GM10248 (cell line): ENCODE measurements at places on chromosomes 1 and 21.

- no peak for DNase-seq
Observed at GRCh38 chr1:227357927-227358302, 39.6 kb upstream of the CDC42BPA start.

DNA sequence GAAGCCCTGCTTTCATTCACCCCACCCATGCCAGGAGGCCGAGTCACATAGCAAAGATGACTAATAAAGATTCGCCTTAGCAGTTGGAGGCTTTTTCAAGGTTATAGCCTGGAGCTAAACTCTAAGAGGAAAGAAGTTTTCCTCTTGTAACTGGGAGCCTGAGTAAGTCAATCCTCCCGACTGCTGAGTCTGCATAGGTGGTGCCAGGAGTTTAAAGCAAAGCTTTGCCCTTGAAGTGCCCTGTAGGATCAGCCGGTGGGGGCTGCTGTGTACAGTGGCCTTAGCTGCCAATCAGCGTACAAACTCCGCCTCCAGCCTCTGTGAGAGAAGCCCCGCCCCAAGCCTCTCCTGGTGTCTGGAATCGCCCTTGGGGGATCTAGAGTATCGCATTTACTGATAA, 147.5 kb upstream of the SPATA6 start:
- DNase-seq, result no peak

DNA sequence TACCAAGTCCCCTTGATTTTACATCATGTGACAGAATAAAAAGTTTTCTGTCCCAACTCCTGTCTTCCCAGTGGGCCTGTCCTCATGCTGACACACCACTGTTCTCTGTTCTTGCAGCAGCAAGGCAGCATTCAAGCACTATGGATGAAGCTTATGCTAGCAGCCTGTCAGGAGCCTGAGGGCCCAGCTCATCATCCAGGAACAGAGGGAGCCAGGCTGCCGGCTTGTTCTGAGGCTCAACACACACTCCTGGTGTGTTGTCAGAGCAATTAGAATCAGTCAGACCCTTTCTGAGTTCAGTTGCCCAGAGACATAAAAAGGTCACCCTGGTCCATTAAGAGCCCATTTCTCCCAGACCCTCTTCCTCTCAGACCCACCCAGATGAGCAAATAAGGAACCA, 282.9 kb downstream of the SEC16B start:
- no peak for DNase-seq

GRCh38 chr21:44499631-44500030, 40.4 kb downstream of the KRTAP10-1 start:
- DNase-seq, result no peak

- DNase-seq, result no peak
Observed at GRCh38 chr1:39713557-39713956, 22.3 kb upstream of the HPCAL4 start.

DNA sequence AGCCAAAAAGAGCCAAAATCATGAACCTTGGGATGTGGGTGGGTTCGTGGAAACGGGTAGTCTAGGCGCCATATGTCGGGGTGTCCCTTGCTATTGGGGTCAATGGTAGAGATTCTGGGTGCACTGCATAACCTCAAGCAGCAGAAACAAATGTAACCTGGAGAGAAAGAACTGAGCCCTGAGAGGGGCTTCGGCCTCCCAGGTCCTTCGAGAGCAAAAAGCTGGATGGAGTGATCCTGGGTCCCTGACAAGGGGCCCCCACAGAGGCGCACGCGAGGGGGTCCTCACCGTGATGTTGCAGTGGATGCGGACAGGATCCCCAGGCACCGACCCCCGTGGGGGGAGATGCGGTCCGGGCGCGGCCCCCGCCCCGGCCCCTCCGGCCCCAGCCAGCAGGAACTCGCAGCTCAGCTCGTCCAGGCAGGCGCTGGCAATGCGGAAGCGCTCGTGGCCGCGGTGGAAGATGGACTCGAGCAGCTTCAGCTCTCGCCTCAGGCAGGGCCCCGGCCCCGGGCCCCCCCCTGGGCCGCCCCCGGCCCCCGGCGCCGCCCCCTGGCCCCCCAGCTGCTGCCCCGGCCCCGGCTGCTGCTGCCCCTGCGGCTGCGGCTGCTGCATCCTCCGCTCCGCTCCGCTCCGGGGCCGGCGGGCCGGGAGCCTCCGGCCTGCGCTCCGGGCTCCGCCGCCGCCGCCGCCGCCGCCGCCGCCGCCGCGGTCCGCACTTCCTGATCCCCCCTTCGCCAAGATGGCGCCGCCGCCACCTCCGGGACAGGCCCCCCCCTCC, at the start of gene UBE2Q1:
Gene UBE2Q1, minus strand, starts transcription at position 724 of the 781 bp plus-strand sequence. Its CDS starts 109 bp downstream, at position 615.
- no peak for DNase-seq

DNA sequence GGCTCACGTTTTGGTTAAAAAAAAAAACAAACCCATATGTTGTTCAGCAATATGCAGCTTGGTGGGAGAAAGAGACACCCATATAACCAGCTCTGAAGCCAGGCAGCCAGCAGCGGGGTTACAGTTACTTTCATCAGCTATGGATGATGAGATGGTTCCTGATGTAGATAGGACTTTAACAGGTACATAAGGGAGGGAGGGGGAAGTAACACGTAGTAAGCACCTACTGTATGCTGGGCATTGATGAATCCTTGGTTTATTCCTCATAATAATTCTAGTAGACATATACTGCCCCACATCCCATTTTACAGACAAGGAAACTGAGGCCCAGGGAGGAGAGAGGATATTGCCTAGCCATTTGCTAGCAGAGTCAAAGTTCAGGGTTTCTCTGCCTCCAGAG, 2.0 kb downstream of the SLC1A7 start:
- no peak for DNase-seq
